Osteocyte (in vitro differentiated cells): ENCODE measurements at places on chromosomes 1 and 21. TPM values are rescaled to one million over a fixed set of nuclear protein-coding genes. Genes with fewer than 3 reads are reported as not detected.

GRCh38 chr1:230426246-230427093 is at the start of gene PGBD5:
Gene PGBD5 (minus strand): TSS chr1:230426332. CDS start chr1:230425928, 404 bp downstream.
- no peaks in the 10 kb centered on the region for H3K36me3 ChIP-seq
- H3K27ac ChIP-seq, result no peak within 1 kb of the TSS
- H3K4me1 ChIP-seq, result peaks cover 15% of the 10 kb centered on the region
- H3K4me3 ChIP-seq, result peak within 1 kb of the TSS; percentile 66
- peaks cover 62% of the 10 kb centered on the region for H3K27me3 ChIP-seq

DNA sequence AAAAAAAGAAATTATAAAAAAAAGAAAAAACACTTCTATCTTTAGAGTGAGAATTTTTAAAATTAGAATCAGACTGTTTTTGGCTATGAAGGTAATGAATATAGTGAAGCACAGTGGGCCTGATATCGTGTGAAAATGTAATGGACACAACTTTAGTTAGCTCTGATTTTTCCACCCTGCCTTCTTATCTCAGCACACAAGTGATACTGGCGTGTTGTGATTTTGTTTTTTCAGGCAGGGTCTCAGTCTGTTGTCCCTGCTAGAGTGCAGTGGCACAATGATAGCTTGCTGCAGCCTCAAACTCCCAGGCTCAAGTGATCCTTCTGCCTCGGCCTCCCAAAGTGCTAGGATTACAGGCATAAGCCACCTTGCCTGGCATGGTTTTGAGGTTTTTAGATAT is 22.3 kb downstream of the MACF1 start:
- H3K27me3 ChIP-seq, result no peaks in the 10 kb centered on the region
- H3K27ac ChIP-seq, result no peak overlapping the region
- H3K36me3 ChIP-seq, result no peaks in the 10 kb centered on the region
- H3K4me3 ChIP-seq, result no peak overlapping the region
- no peak for DNase-seq

SPTA1 gene
- not detected in 2 replicates for total RNA-seq

SPRR1B gene
- not detected in 2 replicates for total RNA-seq

DPH2 gene
- 21.7 and 22.4 TPM in 2 replicates for total RNA-seq
